Fibroblast of skin of scalp (primary cell): ENCODE measurements at places on chromosomes 3 and 15.
A peak's percentile ranks its signal among the peaks of the same experiment; 100 is the strongest.

- no peak for DNase-seq
These were observed 6.4 kb upstream of the C15orf39 start for GRCh38 chr15:75195122-75195765.

GRCh38 chr15:92068121-92068520 lies 214.6 kb downstream of the SLCO3A1 start:
- no peak for DNase-seq

DNA sequence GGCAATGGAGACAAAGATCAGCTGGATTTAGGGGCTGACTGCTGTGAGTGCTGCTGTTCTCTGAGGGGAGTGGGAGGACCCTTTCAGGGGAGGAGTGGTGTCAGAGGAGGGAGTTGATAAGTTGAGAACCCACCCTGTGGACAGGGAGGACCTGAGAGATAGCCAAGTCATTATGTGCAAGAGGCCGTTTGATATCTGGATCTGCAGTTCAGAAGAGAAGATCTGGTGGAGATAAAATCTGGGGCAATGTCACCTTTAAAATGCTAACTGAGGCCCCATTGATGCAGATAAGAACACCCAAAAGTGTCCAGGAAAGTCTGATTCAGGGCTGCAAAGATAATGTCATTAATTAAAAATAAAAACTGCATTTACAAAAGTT lies 256.1 kb upstream of the HES1 start:
- no peak for DNase-seq

DNA sequence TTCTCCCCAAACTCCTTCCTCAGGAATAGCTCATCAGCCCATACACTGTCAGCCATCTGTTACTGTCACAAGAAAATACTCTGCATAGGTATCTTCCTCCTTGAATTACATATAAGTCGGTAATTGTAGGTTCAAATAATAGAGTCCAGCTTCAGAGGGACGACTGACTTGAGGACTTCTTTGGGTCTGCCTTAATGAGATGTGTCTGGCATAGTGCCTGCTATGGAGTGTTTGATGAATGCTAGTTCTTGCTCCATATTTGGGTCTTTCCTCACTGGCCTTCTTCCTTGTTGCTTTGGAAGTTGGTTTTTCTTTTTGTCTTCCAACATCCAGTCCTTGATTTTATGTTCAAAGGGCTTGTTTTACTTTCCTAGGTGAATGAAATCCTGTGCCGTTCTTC lies 66.4 kb upstream of the ACKR4 start:
- DNase-seq = no peak

DNA sequence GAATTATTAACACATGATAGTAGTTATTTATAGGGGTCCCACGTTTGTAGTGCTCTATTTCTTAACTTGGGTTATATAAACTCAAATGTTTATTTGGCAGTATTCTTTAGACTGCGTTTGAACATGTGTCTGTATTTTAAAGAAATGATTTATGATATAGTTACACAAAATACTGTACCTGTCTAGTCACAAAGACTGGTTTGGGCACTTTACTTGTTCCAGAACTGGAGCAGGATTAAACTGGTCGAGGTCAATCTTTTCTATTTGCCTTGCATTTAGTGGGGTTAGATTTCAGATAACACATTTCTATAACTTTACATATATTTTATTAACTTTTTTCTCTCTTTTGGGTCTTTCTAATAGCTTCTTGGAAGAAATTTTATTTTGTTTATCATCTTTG lies 39.5 kb downstream of the HACD3 start:
- no peak for DNase-seq

GRCh38 chr15:64013179-64014062 lies 32.9 kb downstream of the DAPK2 start:
- no peak for DNase-seq

DNA sequence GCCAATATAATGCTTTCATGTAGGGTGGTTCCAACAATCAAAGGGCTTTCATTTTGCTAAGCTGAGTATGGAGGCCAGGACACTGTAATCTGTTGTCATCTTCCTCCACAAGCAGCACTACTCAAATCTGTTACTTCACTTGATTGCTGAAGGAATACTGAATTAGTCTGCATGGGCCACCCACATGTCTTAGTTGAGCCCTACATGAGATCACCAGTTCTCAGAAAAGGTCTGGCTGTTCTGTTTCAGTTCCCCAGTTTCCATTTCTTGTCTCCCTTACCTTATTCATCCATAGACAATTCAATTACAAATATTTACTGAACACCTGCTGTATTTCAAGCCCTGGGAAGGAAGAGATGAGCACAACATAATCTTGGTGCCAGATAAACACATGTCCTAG lies 119.2 kb downstream of the FHIT start:
- no peak for DNase-seq

GRCh38 chr3:171260899-171261298 lies 199.3 kb downstream of the TNIK start:
- no peak for DNase-seq

DNA sequence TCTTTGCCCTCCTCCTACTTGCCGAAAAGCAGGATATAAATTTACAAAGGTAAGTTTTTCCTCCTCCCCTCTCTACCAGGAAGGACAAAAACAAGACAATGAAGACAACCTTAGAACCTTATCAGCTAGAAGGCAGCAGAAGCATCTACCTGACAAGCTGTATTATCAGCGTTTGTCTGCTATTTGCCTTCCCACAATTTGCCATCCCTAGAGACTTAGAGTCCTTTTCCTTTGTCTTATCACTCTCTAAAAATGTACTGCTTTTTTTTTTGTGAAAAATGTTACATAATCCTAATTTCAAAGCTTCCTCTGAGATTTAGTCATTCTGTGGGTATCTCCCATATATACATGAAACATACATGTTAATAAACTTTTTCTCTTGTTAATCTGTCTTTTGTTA lies 176.9 kb upstream of the PROK2 start:
- no peak for DNase-seq

DNA sequence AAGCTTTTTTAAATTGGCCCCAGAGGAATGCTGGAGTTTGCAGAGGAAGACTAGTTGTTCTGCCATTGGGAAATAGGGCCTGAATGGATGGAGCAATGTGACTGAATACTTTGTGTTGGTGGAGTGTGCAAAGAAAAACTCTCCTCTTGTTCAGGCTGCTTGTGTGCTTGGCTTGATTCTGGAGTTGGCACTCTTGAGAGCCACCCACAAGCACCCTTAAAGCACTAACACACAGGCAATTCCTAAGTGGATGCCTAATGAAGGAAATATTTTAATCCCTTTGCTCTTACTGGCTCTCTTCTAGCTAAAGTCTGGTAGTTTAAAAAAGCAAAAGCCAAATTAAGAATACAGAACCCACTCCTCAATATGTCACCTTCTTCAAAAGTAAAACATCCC lies 304.4 kb upstream of the C2CD4B start:
- DNase-seq = peak; percentile 65

DNA sequence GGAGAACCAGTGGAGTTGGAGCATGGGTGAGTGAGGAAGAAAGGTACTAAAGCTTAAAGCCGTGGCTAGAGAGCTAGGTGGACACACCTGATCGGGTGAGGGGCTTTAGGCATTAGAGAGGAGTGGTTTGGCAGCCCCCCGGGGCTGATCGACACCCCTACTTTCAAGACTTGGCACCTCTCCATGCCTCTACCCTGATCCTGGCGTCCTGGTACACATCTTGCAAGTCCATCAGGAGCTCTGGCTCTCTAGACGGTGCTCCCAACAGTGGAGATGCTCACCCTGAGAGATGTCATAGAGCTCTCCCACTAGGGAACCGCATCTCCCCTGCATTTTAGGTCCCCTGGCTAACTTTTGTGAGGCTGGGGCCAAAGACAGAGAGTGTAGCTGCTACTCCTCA lies 98.1 kb downstream of the XXYLT1 start:
- no peak for DNase-seq

DNA sequence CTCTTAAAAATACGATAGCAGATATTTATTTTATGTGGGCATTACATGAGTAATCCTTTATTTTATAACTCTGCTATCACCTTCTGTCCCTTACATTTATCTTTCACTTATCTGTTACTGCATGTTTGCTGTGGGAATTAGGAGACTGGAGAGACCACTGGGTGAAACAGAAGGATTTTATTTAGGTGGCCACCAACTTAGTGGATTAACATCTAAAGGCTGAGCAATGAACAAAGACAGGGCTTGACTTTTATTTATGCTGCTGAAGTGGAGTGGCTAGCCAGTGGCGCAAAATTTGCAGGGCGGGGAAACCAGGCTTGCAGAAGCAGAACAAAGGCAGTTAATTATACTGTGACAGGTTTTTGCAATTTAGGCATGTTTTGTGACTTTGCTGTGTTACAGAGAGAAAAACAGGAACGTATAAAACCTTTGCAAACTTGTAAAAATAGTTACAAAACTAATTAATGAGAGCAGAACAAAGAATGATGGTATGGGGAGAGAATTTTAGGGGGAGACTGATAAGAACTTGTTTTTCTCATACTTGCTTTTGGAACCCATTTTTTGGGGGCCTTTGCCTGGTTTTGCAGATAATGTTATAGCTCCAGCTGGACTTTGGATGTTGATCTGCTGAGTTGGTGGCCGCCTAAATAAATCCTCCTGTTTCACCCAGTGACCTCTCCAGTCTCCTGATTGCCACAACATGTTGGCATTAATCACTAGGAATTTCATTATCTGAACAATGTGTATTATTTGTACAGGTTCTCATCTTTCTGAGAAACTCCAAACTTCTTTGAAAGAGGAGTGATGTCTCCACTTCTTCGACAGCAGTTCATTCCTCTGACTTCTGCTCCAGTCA lies 18.0 kb downstream of the KLHL24 start:
- DNase-seq = peak; percentile 11

DNA sequence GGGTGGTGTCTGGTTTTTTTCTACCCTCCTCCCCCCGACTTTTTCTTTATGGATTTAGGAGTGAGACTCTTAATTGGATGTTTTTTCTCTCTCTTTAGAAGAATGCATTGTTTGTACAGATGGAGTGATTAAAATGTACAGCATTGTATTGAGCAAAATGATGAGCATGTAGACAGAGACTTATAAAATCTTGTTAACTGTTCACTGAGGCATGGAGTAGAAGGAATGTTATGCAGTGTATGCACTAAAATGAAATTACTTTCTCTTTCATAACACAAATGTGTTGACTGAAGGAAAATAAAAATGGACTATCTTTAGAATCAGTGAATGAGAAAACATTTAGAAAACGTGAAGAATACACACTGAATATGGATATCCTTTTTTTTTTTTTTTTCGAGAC lies 39.8 kb downstream of the ZFAND6 start:
- DNase-seq = peak; percentile 26

GRCh38 chr3:184227481-184227935 lies 1.9 kb upstream of the VWA5B2 start:
- peak; percentile 22 for DNase-seq

- peak; percentile 41 for DNase-seq
These were observed 296.7 kb downstream of the PTPRG start for GRCh38 chr3:61858054-61858453.

GRCh38 chr3:192516820-192517219 lies 210.5 kb downstream of the FGF12 start:
- no peak for DNase-seq

DNA sequence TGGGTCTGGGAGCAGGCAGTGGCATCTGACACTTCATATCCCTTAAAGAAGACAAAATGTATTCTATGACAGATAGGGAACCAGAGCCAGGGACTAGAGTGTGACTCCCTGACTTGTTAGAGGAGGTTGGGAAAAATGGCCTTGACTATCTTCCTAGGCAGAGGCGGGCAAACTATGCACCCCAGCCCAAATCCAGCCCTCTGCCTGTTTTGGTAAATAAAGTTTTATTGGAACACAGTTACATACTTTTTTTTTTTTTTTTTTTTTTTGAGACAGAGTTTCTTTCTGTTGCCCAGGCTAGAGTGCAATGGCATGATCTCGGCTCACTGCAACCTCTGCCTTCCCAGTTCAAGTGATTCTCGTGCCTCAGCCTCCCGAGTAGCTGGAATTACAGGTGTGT lies 47.3 kb downstream of the QTRT2 start:
- DNase-seq = no peak

DNA sequence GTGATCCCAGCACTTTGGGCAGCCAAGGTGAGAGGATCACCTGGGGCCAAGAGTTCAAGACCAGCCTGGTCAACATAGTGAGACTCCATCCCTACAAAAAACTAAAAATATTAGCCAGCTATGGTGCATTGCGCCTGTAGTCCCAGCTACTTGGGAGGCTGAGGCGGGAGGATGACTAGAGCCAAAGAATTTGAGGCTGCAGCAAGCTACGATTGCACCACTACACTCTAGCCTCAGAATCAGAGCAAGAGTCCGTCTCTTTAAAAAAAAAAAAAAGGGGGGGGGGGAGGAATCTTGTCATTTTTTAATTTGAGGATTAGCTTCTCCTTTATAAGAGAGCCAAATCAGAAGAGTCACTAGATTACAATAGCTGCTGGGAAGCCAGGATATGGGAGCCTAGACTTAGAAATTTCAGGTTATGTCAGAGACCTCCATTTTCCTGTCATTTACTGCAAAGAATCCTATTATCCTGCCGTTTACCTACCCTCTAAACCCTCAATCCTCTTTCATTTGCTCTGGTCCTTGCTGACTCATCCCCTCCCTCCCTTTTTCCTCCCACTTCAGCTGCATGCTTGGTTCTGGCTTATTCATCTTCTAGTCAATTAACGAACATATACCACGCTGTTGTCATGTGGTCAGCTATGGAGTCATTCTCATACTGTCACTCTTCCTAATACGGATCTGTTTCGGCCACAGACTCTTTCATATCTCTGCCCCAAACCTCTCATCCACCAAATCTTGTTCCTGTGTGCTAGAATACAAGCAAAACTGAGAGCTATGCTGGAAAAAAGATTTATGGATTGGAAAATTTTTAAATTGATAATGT lies 83.8 kb upstream of the PPIB start:
- peak; percentile 81 for DNase-seq

- peak; percentile 46 for DNase-seq
These were observed 6.1 kb upstream of the SCAANT1 start for GRCh38 chr3:63918321-63918720.

DNA sequence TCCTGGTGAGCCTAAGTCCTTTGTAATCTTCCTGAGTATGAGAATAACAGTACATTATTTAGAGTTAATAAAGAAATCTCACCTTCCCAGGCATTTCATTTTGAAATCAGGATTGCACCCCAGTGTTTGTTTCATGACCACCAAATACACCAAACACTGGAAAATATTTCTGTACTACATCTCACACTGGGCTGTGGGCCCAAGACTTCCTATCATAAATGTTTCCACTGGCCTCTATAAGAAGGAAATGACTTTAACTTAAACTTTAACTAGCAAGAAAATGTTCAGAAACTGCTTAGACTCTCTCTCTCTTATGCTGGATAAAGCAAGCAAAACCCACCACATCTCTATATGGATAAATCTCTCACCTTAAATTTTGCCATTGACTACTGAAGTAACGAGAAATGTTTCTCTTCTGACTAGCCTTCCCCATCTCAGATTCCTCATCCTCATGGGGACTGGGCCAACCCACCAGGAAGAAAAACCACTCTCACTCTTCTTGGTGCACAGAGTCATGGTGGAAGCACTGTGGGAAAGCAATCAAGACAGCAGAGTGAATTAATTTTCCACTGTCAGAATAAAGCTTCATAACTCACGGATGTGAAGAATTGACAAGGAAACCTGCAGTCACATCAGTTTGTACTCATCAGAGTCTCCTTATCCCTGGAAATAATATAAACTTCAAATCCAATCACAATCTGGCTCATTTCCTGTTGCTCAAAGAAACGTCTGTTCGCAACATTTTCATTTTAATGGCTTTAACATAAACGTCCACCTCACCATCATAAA lies 859.6 kb downstream of the EPHA3 start:
- DNase-seq = no peak

- DNase-seq = peak; percentile 17
These were observed 1.7 kb downstream of the ZMAT3 start for GRCh38 chr3:179069762-179070390.
